ENCODE measurements at places on chromosomes 2 and 18.

GRCh38 chr2:192042126-192042525 lies 152.6 kb downstream of the TMEFF2 start:
- DNase-seq = no peak

GRCh38 chr2:48849770-48850169 lies 94.2 kb upstream of the LHCGR start:
- DNase-seq = no peak

- DNase-seq = no peak
Observed at GRCh38 chr2:66440708-66441497, 6.0 kb downstream of the MEIS1 start.

GRCh38 chr2:133292259-133292658 lies 276.0 kb downstream of the NCKAP5 start:
- no peak for DNase-seq

- no peak for DNase-seq
Observed at GRCh38 chr18:2121224-2121623, 450.1 kb downstream of the METTL4 start.

DNA sequence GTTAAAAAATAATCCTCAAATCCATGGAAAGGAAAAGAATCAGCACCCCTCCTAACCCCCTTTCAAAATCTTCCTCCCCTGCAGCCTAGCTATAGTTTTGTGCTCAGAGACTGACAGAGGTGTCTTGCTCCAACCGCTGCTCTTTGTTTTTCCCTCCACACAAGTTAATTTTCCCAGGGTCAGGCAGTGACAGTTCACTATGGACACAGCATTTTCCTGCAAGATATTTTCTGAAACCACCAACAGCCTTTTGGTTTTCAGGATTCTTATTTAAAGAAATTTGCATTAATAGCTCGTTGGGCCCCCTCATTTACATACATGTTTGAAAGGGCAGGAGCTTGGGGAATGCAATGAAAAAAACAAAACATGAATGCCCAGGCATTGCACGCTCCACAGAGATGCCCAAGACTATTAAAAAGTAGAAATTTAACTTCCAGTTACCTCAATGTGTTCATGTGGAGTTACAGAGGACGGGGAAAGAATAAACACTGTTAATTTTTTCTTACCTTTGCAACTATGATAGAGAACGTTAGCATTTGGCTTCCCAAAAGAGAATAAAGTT lies 71.4 kb upstream of the CXCR4 start:
- no peak for DNase-seq

- DNase-seq = no peak
Observed at GRCh38 chr2:196220671-196221070, 49.3 kb upstream of the STK17B start.

GRCh38 chr2:152506843-152507242 lies 171.9 kb downstream of the FMNL2 start:
- no peak for DNase-seq

Data from HFF-Myc (cell line).